ENCODE measurements at places on chromosomes 7 and 10.

GRCh38 chr7:130344271-130344866, at the start of gene CPA5:
Gene CPA5 (plus strand): TSS chr7:130344816. CDS start chr7:130346486, 1,670 bp downstream.
- no peak for DNase-seq

- DNase-seq, result no peak
Measured at GRCh38 chr7:100157334-100158228, 942 bp downstream of the TRAPPC14 start.

- DNase-seq, result no peak
Measured at GRCh38 chr10:43262902-43263466, 3.9 kb downstream of the RASGEF1A start.

DNA sequence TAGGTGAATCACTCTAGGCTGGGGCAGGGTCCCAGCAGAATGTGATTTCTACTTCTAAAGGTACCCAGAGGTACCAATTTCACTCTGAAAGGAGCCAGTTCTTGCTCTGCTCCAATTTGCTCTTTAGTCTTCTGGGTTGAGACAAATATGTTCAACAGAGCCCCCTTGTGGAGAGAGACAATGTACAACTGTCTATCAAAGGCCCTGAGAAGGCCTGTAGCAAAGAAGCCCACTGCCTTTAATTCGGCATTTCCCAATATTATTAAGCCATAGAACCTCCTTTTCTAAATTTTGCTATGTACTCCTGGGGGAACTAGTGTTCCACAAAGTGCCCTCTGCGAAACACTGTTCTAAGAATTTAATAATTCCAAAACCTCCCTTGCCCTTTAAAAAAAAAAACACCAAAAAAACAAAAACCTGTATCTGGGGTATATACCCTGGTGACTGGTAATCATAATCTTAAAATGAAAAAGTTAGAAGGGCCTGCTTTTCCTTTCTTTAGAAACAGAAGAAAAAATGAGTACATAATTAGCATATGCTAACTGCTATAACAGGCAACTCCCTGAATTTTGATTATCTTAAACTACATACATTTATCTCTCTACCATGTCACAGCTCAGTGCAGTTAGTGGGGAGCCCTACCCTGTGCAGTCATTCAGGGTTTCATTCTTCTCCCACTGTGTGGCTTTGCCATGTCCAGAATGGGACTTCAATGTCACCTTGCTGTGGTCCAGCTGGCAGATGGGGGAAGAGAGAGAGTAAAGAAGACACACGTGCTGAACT, 160.9 kb upstream of the BMPER start:
- DNase-seq, result no peak

GRCh38 chr7:127791446-127792189, 139.6 kb downstream of the SND1 start:
- no peak for DNase-seq

DNA sequence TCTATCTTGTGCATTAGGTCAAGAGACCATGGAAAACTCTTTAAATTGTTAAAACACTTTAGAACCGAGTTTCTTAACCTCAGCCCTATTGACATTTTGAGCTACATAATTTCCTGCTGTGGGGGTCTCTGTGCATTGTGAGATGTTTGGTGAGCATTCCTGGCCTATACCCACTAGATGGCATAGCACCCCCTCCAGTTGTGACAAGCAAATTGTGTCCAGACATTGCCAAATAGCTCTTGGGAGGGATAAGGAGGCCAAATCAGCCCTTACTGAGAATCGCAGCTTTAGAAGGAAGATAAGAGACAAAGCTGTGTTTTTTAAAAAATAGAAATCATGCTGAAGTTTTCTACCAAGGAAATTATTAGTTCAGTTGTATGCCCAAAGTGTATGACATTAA, 1158.5 kb upstream of the C7orf33 start:
- no peak for DNase-seq

- no peak for DNase-seq
Measured at GRCh38 chr10:22605168-22605567, 109.2 kb downstream of the PIP4K2A start.

- no peak for DNase-seq
Measured at GRCh38 chr7:6607651-6608051, 7.8 kb upstream of the ZNF853 start.

- DNase-seq, result no peak
Measured at GRCh38 chr10:121531830-121532178, 66.4 kb downstream of the FGFR2 start.

DNA sequence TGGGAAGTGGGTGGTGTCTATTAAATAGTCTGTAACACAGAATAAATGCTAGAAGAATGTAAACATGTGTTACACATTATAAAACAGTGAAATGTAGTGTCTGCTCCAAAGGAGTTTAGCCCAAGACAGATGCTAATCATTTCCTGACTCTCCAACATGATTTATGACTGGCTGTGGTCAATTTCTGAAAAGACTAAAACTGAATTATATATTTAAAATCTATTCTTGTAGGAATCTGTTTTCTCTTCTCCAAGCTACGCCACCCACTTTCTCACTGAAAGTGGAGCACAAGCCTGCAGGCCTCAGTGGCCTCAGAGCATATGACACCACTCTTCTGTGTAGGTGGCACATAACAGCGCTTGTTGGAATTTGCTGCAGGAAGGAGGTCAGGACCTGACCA, 44.4 kb downstream of the CTTNBP2 start:
- DNase-seq, result no peak

DNA sequence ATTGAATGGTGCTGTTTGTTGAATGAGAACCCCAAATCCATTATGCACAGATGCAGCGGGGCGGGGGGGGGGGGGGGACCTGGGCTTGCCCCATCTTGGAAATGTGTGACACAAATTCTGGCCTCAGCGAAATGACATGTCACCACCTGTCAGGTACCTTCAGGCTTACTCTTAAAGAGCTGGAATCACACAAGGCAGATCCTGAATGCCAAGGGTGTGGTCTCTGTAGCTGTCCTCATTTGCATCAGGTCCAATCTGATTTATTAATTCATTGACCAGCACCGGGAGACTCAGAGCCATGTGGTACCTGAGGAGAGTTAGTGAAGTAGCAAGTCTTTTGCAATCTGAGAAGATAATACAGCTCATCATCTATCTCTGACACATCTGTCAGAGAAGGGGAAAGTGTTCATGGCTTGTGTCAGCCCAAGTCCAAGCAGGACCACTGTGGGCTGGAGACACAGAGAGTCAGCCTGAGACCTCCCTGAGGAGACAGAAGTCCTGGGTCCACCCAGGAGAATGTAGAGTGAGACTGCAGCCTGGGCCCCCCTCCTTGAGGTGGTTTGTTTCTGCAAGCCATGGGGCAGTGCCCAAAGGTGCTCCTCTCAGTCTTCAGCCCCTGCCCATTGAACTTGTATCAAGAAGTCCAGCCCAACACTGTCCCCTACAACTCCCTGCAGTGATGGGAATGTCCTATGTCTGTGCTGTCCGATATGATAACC, 46.7 kb downstream of the ADCYAP1R1 start:
- no peak for DNase-seq

- DNase-seq, result no peak
Measured at GRCh38 chr7:25288556-25289307, 60.4 kb upstream of the NPVF start.

- no peak for DNase-seq
Measured at GRCh38 chr7:150400008-150400787, 21.1 kb downstream of the ZNF775 start.

GRCh38 chr7:129479831-129480230, 22.5 kb upstream of the SMKR1 start:
- no peak for DNase-seq

GRCh38 chr10:50231515-50232260, 19.6 kb downstream of the ASAH2 start:
- DNase-seq, result no peak

DNA sequence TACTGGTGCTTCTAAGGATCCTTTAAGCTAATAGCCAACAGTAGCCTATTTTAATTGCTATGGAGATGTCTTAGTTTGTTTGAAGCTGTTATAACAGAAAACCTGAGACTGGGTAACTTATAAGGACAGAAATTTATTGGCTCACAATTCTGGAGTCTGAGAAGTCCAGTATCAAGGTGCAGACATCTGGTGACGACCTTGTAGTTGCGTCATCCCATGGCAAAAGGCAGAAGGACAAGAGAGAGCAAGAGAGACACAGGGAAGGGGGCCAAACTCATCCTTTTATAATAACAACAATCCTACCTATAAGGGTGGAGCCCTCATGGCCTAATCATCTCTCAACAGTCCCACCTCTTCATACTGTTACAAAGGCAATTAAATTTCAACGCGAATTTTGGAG, 39.1 kb downstream of the NRCAM start:
- no peak for DNase-seq

DNA sequence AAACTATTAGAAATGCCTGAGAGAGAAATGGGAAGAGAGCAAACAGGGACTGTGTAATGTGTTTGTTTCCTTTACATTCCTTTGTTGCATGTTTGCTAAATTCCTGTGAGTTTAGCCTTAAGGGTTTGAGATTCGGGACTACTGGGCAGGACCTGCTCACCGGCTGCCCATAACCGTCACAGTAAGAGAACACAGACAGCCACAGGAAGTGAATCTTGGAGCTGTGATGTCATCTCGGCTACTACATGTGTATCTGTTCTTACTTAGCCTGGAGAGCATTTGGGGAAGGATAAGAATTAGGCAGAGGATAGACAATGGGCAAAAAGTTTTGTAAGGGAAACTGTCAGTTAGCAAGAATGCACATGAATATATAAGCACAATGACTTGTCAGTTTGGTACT, 485.1 kb upstream of the KLF6 start:
- no peak for DNase-seq

DNA sequence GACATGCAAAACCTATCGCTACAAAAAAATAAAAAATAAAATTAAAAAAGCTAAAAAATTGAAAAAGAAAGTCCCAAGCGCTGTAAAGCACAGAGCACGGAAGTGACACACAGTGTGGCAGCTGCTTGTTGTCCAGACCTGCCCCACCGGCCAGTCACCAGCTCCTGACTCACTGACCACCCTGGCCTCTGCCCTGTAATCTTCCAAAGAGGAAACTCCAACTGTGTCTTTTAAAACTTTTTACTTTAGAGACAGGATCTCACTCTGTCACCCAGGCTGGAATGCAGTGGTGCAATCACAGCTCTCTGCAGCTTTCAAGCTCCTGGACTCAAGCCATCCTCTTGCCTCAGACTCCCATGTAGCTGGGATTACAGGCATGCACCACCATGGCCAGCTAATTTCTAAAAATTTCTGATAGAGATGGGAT, 23.6 kb downstream of the GNA12 start:
- no peak for DNase-seq

GRCh38 chr7:20598459-20599309, 16.8 kb upstream of the ABCB5 start:
- DNase-seq, result no peak

GRCh38 chr7:132407764-132408163, 168.5 kb downstream of the PLXNA4 start:
- no peak for DNase-seq

- DNase-seq, result no peak
Measured at GRCh38 chr7:35818513-35818912, 17.7 kb downstream of the SEPTIN7 start.

- no peak for DNase-seq
Measured at GRCh38 chr10:106836933-106837663, 327.4 kb downstream of the SORCS1 start.

- DNase-seq, result no peak
Measured at GRCh38 chr10:34292194-34292565, 522.9 kb downstream of the PARD3 start.

GRCh38 chr7:113289140-113289740, 170.9 kb upstream of the SMIM30 start:
- no peak for DNase-seq

DNA sequence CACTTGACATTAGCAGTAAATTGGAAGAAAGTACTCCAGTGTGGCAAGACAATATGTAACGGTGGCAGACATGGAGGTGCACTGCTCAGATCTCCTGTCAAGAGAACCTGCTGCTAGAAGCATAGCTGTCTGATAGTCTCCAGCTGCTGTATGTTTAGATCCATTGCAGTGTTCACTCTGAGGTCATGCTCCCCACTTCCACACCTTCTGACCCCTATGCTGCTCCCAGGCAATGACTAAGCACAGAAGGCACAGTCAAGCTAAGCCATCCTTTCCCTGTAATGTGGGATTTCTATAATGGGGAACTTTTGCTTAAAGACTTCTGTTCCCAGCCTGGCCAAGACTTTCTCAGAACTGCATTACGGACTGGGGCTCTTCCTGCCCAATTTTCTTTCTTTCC, 315.8 kb downstream of the HPSE2 start:
- no peak for DNase-seq

DNA sequence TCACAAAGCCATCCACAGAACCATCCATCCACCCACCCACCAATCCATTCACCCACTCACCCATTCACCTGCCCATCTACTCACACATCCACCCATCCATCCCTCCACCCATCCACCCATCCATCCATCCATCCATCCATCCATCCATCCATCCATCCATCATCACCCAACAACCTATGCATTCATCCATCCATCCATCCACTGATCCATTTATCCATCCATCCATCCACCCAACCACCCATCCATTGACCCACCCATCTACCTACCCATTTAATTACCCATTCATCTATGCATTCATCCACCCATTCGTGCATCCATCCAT, 5.4 kb downstream of the TMEM270 start:
- no peak for DNase-seq

GRCh38 chr10:107814865-107815487, 650.5 kb upstream of the SORCS1 start:
- no peak for DNase-seq

DNA sequence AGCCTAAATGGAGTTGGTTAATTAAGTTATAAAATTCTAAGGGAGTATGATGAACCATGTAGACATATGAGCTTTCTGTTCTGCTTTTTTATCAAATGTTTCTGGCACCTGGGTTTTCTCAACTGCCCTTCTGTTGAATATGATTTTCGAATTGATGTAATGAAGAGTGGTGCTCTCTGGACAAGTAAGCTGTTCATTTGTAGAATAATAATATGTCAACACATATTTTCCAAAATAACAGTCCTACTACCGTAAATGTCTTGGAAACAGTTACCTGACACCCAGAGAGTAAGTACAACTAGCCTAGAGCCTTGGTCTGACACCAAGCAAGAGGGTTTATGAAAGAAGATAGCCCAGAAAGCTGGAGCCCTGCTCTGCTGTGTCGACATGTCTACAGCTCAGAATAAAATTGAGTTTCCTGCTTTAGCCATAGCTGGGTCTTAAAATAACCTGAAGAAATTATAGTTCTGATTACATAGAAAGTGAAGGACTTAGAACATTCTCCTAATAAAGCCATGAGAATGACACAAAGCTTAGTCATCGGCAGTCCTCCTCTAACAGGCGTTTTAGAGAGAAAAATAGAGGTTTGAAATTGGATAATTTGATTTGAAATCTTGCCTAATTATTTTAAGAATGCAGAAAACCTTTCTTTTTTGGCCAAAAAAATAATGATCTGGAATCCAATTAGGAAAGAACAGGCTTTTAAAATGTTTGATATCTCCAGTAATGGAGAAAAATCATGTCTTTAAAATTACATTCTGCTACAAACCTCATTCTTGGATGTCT, 25.1 kb downstream of the HDAC9 start:
- DNase-seq, result no peak

- DNase-seq, result no peak
Measured at GRCh38 chr10:75021379-75022249, 89.8 kb upstream of the SAMD8 start.

GRCh38 chr7:53418834-53419482, 383.5 kb downstream of the POM121L12 start:
- no peak for DNase-seq

All from stimulated activated naive CD4-positive, alpha-beta T cell treated with Interleukin-2 at 50 U/mL for 16 hours (primary cell).